Ascending aorta (tissue), 2 donors: ENCODE measurements at places on chromosomes 7 and 10.

- DNase-seq, result no peak
- H3K27me3 ChIP-seq, result no peaks in the 10 kb centered on the region
- H3K27ac ChIP-seq, result no peak overlapping the region
- no peak overlapping the region for H3K4me3 ChIP-seq
- H3K36me3 ChIP-seq, result no peaks in the 10 kb centered on the region
Measured at GRCh38 chr10:1782841-1783240, 45.5 kb upstream of the ADARB2 start.

DNA sequence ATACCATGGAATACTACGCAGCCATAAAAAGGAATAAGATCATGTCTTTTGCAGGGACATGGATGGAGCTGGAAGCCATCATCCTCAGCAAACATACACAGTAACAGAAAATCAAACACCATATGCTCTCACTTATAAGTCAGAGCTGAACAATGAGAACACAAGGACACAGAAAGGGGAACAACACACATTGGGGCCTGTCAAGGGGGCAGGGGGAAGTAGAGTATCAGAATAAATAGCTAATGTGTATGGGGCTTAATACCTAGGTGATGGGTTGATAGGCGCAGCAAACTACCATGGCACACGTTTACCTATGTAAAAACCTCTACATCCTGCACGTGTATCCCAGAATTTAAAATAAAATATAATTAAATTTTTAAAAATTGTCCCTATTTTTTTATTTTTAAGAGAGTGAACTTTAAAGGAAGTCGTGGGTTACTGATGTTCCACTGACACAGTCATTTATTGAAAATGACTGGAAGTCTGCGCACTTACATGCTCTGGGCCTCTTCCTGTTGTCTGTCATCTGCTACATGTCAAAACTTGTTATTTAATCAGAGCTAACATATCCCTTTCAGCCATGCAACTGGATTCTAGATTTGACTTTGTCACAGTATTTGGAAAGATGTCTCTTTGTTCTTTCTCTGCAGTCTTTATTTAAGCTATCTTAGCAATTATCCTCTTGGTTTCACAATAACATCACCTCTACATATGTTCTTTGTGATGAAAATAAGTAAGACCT is 73.7 kb upstream of the ABCB5 start:
- DNase-seq, result no peak
- no peaks in the 10 kb centered on the region for H3K36me3 ChIP-seq
- no peak overlapping the region for H3K27ac ChIP-seq
- H3K27me3 ChIP-seq, result no peaks in the 10 kb centered on the region

GRCh38 chr7:12913002-12913401 is 225.6 kb downstream of the ARL4A start:
- H3K4me1 ChIP-seq, result no peaks in the 10 kb centered on the region
- no peaks in the 10 kb centered on the region for H3K27me3 ChIP-seq
- no peak for DNase-seq
- no peak overlapping the region for H3K4me3 ChIP-seq
- no peak overlapping the region for H3K27ac ChIP-seq

GRCh38 chr7:84953234-84953633 is 233.6 kb downstream of the SEMA3D start:
- DNase-seq, result no peak
- no peak overlapping the region for H3K27ac ChIP-seq
- no peaks in the 10 kb centered on the region for H3K4me1 ChIP-seq
- H3K27me3 ChIP-seq, result no peaks in the 10 kb centered on the region
- no peak overlapping the region for H3K4me3 ChIP-seq
- no peaks in the 10 kb centered on the region for H3K36me3 ChIP-seq

DNA sequence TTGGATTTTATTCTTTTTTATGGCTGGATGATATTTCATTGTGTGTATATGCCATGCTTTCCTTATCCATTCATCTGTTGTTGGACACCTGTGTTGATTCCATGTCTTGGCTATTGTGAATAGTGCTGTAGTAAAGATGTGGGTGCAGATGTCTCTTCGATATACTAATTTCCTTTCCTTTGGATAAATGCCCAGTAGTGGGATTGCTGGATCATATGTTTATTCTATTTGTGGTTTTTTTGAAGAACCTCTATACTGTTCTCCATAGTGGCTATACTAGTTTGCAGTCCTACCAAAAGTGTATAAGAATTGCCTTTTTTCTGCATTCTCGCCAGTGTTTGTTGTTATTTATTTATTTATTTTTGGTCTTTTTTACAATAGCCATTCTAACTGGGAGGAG is 159.8 kb downstream of the WNT2 start:
- no peaks in the 10 kb centered on the region for H3K27me3 ChIP-seq
- H3K4me3 ChIP-seq, result no peak overlapping the region
- no peak for DNase-seq
- no peak overlapping the region for H3K27ac ChIP-seq

- H3K27ac ChIP-seq, result no peak overlapping the region
- no peaks in the 10 kb centered on the region for H3K4me1 ChIP-seq
- no peaks in the 10 kb centered on the region for H3K36me3 ChIP-seq
- no peaks in the 10 kb centered on the region for H3K27me3 ChIP-seq
Measured at GRCh38 chr7:106175507-106175906, 63.4 kb upstream of the SYPL1 start.

DNA sequence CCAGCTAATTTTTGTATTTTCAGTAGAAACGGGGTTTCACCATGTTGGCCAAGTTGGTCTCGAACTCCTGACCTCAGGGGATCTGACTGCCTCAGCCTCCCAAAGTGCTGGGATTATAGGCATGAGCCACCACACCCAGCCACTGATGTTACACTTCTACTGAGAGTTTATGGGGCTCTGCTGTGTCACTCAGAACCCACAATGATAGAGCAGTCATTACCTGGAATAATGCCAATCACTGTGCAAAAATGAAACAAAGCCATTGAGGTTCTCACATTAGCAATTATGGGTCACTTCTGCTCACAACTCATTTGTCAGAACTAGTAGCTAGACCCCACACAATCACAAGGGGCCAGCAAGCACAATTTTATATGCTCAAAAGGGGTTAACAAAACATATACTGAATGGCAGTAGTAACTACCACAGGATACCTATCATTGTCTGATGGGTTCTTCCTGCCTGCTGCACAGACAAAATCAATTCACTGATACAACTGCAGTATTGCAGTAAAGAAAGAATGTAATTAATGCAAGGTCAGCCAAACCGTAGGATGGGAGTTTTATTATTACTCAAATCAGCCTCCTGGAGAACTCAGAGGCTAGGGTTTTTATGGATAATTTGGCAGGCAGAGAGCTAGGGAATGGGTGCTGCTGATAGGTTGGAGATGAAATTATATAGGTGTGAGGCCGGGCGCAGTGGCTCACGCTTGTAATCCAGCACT is 72.1 kb upstream of the TRIM24 start:
- H3K27me3 ChIP-seq, result no peaks in the 10 kb centered on the region
- H3K27ac ChIP-seq, result no peak overlapping the region
- no peaks in the 10 kb centered on the region for H3K4me1 ChIP-seq

- H3K27ac ChIP-seq, result no peak overlapping the region
- peaks cover 31% of the 10 kb centered on the region for H3K36me3 ChIP-seq
- H3K4me3 ChIP-seq, result no peak overlapping the region
Measured at GRCh38 chr7:44658979-44659378, 52.6 kb downstream of the OGDH start.

GRCh38 chr7:149544028-149544427 is 46.4 kb upstream of the ZNF746 start:
- H3K4me1 ChIP-seq, result no peaks in the 10 kb centered on the region
- DNase-seq, result no peak
- no peaks in the 10 kb centered on the region for H3K27me3 ChIP-seq
- H3K27ac ChIP-seq, result no peak overlapping the region

GRCh38 chr7:2566890-2567678 is 8.3 kb downstream of the IQCE start:
- H3K4me1 ChIP-seq, result no peaks in the 10 kb centered on the region
- peaks cover 2% of the 10 kb centered on the region for H3K36me3 ChIP-seq
- H3K27ac ChIP-seq, result no peak overlapping the region

GRCh38 chr7:150335774-150336112 is 5.7 kb downstream of the RARRES2 start:
- H3K4me3 ChIP-seq, result no peak overlapping the region
- DNase-seq, result no peak
- H3K4me1 ChIP-seq, result peaks cover 3% of the 10 kb centered on the region

GRCh38 chr7:91162436-91162835 is 101.8 kb upstream of the FZD1 start:
- no peaks in the 10 kb centered on the region for H3K27me3 ChIP-seq
- H3K4me3 ChIP-seq, result no peak overlapping the region
- H3K27ac ChIP-seq, result no peak overlapping the region
- H3K4me1 ChIP-seq, result peaks cover 4% of the 10 kb centered on the region
- no peak for DNase-seq
- H3K36me3 ChIP-seq, result no peaks in the 10 kb centered on the region

- no peak for DNase-seq
- no peaks in the 10 kb centered on the region for H3K4me1 ChIP-seq
- no peak overlapping the region for H3K27ac ChIP-seq
- H3K27me3 ChIP-seq, result no peaks in the 10 kb centered on the region
Measured at GRCh38 chr10:99742701-99743100, 10.7 kb downstream of the CUTC start.

- no peak overlapping the region for H3K27ac ChIP-seq
- H3K27me3 ChIP-seq, result no peaks in the 10 kb centered on the region
- H3K4me1 ChIP-seq, result peaks cover 2% of the 10 kb centered on the region
- H3K36me3 ChIP-seq, result no peaks in the 10 kb centered on the region
- DNase-seq, result no peak
Measured at GRCh38 chr7:69961436-69961835, 363.2 kb downstream of the AUTS2 start.

- peaks cover 49% of the 10 kb centered on the region for H3K4me1 ChIP-seq
- no peaks in the 10 kb centered on the region for H3K36me3 ChIP-seq
- DNase-seq, result no peak
- H3K27ac ChIP-seq, result no peak overlapping the region
- peaks cover 61% of the 10 kb centered on the region for H3K27me3 ChIP-seq
- peak overlapping the region; percentile 51 for H3K4me3 ChIP-seq
Measured at GRCh38 chr7:129780257-129780973, 168.9 kb downstream of the NRF1 start.

- H3K36me3 ChIP-seq, result no peaks in the 10 kb centered on the region
- H3K27me3 ChIP-seq, result no peaks in the 10 kb centered on the region
- no peak overlapping the region for H3K4me3 ChIP-seq
- no peak overlapping the region for H3K27ac ChIP-seq
Measured at GRCh38 chr7:112503361-112503972, 22.7 kb downstream of the LSMEM1 start.

DNA sequence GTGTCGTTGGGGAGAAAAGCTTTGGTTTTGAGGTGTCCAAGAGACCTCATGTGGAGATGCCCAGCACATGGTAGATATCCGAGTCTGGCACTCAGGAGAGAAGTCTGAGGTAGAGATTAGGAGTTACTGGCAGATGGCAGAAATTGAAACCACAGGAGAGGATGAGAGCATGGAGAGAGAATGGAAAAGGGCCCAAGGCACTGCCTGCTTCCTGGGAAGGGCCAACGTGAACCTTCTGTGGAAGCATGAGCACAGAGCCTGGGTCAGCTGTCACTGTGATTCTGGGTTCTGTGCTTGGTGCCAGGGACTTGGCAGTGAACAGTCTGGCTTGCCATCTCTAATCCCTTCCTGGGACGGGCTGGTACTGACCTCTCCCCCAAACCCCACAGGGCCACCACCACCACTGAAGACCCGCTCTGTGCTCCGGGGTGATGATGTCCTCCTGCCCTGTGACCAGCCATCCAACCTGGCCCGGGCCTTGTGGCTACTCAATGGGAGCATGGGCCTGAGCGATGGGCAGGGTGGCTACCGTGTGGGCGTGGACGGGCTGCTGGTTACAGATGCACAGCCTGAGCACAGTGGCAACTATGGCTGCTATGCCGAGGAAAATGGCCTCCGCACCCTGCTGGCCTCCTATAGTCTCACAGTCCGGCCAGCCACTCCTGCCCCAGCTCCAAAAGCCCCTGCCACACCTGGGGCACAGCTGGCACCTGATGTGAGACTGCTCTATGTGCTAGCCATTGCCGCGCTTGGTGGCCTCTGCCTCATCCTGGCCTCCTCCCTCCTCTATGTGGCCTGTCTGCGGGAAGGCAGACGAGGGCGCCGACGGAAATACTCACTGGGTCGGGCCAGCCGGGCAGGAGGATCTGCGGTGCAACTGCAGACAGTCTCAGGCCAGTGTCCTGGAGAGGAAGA is 4.1 kb downstream of the MRPL43 start:
- H3K36me3 ChIP-seq, result peaks cover 37% of the 10 kb centered on the region
- peaks cover 10% of the 10 kb centered on the region for H3K4me1 ChIP-seq
- no peak overlapping the region for H3K27ac ChIP-seq
- DNase-seq, result peak; percentile 58
- H3K27me3 ChIP-seq, result no peaks in the 10 kb centered on the region

- H3K36me3 ChIP-seq, result no peaks in the 10 kb centered on the region
- H3K27me3 ChIP-seq, result no peaks in the 10 kb centered on the region
- H3K27ac ChIP-seq, result no peak overlapping the region
- H3K4me3 ChIP-seq, result no peak overlapping the region
- no peaks in the 10 kb centered on the region for H3K4me1 ChIP-seq
- DNase-seq, result no peak
Measured at GRCh38 chr10:78529262-78529661, 495.6 kb downstream of the RPS24 start.

- peak; percentile 22 for DNase-seq
- no peak overlapping the region for H3K27ac ChIP-seq
- peaks cover 11% of the 10 kb centered on the region for H3K27me3 ChIP-seq
- H3K4me3 ChIP-seq, result no peak overlapping the region
- peaks cover 6% of the 10 kb centered on the region for H3K4me1 ChIP-seq
Measured at GRCh38 chr7:128162666-128163065, 78.4 kb upstream of the LEP start.

DNA sequence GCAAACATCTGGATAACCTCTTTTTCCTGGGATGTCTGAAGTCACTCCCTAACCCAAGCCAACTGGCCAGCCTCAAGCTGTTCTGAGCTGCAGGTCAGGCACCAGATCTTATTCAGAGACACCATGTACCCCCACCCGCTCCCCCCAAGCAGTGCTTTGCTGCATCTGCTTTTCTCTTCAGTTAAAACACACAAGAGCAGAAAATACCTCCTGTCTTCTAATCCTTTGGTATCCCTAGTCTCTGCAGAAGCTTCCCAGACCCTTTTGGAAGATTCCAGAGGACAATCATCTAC is 3.0 kb downstream of the ZNF488 start:
- H3K27me3 ChIP-seq, result no peaks in the 10 kb centered on the region
- H3K4me1 ChIP-seq, result no peaks in the 10 kb centered on the region
- no peaks in the 10 kb centered on the region for H3K36me3 ChIP-seq
- no peak overlapping the region for H3K4me3 ChIP-seq
- peak; percentile 30 for DNase-seq
- no peak overlapping the region for H3K27ac ChIP-seq

- H3K4me3 ChIP-seq, result no peak overlapping the region
- no peaks in the 10 kb centered on the region for H3K27me3 ChIP-seq
- no peaks in the 10 kb centered on the region for H3K36me3 ChIP-seq
- H3K4me1 ChIP-seq, result peaks cover 2% of the 10 kb centered on the region
- H3K27ac ChIP-seq, result no peak overlapping the region
Measured at GRCh38 chr10:112080231-112080630, 103.3 kb downstream of the GPAM start.
